ENCODE measurements at places on chromosomes 16 and 17.
A peak's percentile ranks its signal among the peaks of the same experiment; 100 is the strongest.

DNA sequence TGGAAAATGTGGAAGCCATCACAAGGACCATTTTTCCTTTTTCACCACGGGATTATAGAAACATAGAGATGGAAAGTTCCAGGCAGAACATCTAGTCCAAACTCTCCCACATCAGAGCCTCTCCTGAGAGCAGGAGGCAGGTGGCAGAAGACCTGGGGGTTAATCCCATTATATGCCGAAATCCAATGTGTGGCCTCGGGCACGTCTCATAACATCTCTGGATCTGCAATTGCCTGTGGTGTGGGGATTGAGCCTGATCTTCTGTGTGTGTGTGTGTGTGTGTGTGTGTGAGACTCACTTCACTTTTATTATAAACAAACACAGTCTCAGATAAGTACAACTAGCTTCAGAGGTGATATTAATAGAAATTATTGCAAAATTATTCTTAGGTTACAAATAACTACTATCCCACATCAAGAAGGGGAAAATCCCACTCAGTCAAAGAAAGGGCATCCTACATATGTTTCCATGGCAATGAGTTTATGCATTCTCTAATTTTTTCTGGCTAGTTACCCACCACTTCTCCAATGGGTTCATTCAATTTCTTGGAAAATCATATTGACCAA, 199.1 kb downstream of the FOXL1 start:
- DNase-seq = no peak

- DNase-seq = no peak
Observed at GRCh38 chr17:17852930-17853329, 16.1 kb upstream of the SREBF1 start.

DNA sequence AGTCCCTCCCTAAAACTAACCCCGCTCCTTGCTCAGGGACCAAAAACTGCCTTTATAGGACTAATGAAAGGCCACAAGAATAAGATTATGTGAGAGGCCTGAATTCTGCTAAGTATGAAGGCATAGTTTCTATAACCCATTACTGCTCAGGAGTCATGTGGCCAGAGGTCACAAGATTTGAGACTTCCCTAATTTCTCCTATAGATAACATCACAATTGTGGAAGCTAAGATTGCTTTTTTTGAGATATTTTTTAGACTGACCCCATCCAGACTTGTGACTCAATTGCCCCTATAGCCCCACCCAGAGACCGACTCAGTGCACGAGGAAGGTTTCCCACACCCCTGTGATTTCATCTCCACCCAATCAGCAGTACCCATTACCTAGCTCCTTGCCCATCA, 504.1 kb upstream of the GOT2 start:
- no peak for DNase-seq

DNA sequence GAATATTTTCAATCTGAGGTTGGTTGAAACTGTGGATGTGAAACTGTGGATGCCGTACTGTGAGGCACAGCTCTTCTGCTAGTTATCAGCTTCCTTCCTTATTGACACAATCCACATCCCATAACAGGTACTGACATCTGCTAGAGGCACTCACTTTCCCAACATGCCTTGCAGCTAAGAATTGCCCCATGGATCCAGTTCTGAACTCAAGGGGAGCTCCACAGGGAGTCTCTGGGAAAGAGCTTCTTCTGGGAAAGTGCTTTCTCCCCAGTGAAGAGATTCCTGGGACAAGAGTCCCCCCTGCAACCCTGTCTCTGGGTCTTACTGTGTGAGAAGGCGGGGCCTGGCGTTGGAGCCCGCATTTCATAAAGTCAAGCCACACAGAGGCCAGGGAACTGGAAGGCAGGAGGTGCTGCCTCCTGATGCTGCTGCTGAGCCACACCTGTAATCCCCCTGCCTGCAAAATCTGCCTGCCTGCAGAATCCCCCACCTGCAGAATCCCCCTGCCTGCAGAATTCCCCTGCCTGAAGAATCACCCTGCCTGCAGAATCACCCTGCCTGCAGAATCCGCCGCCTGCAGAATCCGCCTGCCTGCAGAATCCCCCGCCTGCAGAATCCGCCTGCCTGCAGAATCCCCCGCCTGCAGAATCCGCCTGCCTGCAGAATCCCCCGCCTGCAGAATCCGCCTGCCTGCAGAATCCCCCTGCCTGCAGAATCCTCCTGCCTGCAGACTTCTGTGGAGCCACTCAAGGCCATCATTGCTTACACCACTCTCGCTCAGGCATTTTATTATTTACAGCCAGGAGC, 305.4 kb downstream of the FOXL1 start:
- no peak for DNase-seq

DNA sequence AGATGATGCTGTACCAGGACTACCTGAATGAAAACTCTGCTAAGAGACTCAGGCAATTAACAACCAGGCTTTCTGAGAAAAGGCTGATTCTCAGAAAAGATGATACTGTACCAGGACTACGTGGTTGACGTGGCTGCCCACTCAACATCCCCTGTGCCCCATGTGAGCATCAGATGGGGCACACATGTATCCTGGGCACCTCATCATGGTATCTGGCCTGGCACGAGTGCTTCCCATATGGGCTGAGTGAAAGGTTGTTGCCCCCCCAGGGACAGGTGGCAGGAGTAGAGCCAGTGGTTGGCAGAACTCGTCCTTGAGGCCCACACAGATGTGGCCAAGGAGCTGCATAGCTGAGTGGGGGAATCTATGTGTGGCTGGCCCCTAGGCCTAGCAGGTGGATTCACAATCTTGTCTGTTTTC, 3.5 kb upstream of the CES4A start:
- peak; percentile 54 for DNase-seq

DNA sequence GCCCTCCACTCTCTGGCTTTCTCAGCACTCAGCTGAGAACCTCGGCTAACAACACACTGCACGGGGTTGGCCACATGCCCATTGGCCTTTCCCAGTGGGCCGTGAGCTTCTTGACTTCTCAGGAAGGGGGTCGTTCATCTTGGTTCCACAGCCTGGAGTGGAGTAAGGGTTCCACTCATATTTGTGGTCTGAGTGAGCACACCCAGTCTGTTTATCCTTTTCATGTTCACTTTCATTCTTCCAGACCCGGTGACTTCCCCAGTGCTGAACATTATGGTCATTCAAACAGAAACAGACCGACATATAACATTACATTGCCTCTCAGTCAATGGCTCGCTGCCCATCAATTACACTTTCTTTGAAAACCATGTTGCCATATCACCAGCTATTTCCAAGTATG, 8.2 kb downstream of the MILR1 start:
- no peak for DNase-seq

DNA sequence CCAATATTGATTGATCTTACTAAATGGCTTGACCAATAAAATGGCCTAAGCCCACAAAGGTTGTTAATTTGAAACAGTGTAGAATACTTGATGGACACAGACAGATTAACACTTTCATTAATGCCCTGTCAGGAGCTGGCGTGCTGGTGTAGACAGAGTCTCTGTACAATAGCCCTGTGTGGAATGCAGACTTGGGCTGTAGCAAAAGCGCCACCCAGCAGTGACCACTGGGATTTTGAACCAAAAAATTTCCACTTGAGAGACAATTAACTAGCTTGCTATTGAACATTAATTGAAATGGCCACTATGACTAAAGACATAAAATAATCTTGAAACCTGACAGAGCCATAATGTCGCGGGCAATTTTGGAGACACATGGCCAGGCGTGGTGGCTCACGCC, 19.7 kb upstream of the GUCY2D start:
- no peak for DNase-seq

DNA sequence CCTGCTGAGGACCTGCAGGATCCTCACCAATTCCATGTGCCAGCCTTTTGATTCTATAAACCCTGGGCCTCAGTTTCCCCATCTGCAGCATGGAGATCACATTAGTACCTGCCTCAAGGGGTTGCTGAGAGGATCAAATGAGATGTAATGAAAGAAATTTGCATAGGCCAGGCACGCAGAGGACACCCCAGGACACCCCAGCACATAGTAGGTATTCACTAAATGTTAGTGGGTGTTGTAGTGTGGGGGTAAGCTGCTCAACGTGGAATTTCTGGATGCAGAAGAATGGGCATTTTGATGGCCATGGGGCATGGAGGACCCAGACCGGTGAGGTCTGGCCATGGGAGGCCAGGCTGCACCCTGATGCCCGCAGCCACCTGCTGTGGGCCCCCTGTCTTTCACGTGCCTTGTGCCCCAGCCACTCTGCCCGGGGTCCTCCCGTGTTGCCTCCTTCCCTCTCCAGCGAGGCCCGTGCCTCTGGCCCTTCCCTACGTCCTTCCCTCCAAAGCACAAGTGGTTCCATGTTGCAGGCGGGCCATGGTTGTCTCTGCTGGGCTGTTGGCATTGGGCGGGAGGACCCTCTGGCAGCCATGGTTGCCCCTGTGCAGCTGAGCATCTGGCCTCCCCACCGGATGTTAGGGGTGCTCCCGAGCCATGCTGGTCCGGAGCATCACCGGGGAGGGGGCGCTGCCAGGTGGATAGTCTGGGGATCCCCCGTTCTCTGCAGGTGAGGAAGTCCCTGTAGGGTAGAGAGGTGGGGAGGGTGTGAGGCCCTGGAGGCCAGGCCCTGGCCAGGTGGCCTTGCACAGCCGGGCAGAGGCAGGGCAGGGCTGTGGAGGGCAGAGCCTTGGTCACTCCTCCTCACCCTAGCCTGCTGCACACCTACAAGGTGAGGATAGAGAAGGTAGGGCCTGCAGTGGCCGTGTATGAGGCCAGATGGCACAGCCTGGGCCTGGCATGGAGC, 8.6 kb downstream of the MAP2K3 start:
- DNase-seq = no peak

DNA sequence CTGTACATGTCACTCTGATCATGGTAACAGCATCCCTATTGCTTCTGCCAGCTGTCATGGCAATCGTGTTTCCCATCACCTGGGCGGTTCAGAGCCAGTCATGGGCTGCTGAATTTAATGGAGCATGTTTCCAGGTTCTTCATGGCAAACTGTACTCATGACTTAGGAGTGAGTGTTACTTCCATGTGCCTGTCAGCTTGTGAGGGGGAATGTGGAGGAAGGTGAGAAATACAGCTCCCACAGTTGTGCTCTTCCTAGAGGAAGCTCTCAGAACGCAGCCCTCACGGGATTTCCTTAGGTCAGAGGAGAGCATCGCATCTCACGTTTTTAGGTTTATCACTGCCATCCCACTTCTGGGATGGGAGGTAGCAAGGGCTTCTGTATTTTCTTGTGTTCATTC, 28.0 kb upstream of the ARHGAP23 start:
- no peak for DNase-seq

GRCh38 chr16:79417601-79418008, 182.9 kb downstream of the MAF start:
- DNase-seq = no peak

DNA sequence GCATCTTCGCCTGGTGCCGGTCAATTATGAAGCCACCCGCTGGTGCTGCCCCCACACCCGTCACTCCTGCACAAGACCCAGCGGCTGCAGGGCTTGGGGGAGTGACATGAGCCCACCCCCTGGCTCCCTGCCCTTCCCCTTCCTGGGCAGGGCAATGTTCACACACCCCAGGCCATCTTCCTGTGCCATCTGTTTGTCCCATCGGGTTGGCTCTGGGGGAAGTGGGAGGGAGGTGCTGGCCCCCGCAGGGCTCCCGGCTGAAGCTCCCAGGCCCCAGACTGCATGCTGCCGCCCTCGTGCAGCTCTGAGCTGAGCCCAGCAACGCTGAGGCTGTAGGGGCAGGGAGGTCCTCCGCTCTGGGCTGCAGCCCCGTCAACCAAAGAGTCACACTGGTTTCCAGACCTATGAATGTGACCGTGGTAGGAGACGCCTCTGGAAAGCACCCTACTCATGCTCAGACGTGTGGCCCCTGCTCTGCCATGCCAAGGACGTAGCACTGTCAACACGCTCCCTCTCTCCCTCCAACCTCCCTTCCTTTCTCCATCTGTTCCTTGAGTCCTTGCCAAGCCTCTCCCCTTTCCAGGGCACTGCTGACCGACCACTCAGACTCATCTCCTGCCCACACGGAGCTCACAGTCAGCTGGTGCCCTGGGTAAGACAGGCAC, 140.4 kb downstream of the ENGASE start:
- no peak for DNase-seq

DNA sequence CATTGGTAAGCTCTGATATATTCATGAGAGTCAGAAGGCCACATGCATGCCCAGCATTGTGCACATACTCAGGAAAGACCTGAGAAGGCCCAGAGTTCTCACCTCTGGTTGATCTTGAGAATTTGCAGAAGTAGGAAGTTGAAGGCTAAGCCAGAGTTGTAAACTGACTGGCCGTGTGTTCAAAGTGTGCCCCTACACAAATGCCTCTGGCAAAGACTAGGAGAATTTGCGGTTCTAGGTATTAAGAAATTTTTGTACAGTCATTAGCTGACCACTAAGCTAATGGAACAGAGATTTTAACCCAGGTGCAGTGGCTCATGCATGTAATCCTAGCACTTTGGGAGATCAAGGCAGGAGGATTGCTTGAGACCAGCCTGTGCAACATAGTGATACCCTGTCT, 25.0 kb downstream of the FBXL20 start:
- no peak for DNase-seq

GRCh38 chr17:72822358-72823023, 270.0 kb downstream of the SLC39A11 start:
- DNase-seq = no peak

DNA sequence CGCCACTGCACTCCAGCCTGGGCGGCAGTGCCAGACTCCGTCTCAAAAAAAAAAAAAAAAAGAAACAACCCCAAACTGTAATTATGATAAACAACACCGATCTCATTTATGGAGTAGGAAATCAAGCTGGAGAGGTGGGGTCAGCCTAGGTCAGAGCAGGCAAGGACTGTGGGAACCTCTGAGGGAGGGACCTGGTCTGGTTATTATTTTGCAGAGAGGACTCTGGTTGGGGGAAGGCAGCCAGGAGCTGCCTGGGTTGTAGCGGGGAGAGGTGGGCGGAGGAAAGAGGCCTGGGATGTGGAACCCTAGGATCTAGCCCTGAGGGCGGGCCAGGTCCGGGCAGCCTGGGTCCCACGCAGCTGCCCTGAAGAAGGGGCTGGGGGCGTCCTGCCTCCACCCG, 10.9 kb upstream of the HS3ST6 start:
- DNase-seq = no peak

DNA sequence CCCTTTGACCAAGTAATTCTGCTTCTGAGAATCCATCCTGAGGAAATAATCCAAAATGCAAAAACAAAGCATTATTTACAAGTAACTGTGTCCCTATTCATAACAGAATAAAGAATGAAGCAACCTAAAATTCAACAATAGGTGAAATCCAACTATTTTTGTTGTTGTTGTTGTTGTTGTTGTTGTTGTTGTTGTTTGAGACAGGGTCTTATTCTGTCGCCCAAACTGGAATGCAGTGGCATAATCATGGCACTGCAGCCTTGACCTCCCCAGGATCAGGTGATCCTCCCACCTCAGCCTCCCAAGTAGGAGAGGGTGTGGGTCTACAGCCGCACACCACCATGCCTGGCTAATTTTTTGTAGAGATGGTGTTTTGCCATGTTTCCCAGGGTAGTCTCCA, 75.9 kb upstream of the MTMR4 start:
- no peak for DNase-seq

- DNase-seq = no peak
Observed at GRCh38 chr16:56629531-56629930, 2.9 kb upstream of the MT1M start.

GRCh38 chr17:81566461-81567126, 14.4 kb upstream of the FAAP100 start:
- no peak for DNase-seq
